ENCODE measurements at places on chromosomes 11 and 22.

DNA sequence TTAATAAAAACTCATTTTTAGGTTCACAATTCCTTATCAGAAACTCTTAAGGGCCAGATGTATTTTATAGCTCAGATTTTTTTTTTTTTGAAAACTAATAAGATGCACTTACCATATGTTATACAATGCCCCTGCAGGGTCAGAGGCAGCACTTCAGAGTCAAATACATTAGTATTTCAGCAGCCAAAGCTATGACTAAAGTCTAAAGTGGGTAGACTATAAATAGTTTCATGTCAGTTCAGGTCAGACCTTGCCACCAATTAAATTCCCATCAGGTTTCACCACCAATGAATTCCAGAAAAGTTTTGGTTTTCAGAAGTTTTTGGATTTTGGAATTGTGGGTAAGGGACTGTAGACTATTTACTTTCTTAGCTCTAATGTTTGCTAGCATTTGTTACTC lies 75.9 kb downstream of the FAM83F start:
- DNase-seq = no peak

DNA sequence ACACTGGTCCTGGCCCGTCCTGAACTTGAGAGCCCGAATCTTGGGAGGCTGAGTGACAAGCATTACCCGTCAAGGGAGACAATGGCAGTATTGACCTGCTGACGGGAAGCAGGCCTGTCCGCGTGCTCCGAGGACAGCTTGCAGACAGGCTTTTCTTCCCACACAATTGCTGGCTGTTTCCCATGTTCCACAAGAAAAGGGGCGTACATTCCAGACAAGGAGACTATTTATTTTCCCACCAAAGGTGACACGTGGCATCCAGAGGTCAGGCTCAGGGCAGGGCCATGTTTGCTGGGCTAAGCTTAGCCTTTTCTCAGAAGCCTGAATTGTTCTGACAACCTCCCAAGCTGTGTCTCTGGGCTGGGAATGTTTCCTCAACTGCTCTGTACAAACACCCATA lies 86.9 kb upstream of the SPON1 start:
- no peak for DNase-seq

GRCh38 chr22:36395055-36395849 lies 7.5 kb upstream of the MYH9 start:
- no peak for DNase-seq

GRCh38 chr11:118634431-118635236 lies 27.2 kb downstream of the PHLDB1 start:
- no peak for DNase-seq

- no peak for DNase-seq
These were observed 1.4 kb downstream of the PRR5 start for GRCh38 chr22:44703255-44703870.

DNA sequence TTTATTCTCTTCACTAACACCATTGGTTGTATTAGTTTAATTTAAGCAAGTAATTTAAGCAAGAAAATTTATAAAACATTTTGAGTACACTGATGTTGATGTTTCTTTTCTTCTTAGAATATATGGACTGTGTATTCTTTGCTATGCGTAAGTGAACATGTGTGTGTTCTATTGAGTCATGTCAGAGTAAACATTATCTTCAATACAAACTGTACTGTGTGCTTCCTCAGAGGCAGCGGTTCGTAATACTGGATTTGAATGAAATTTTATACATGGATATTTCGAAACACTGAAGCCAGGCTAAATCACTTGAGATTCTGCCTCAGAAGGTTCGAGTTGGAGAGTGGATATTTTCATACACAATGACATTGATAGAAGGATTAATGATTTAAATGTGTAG lies 452.6 kb downstream of the LUZP2 start:
- DNase-seq = no peak

DNA sequence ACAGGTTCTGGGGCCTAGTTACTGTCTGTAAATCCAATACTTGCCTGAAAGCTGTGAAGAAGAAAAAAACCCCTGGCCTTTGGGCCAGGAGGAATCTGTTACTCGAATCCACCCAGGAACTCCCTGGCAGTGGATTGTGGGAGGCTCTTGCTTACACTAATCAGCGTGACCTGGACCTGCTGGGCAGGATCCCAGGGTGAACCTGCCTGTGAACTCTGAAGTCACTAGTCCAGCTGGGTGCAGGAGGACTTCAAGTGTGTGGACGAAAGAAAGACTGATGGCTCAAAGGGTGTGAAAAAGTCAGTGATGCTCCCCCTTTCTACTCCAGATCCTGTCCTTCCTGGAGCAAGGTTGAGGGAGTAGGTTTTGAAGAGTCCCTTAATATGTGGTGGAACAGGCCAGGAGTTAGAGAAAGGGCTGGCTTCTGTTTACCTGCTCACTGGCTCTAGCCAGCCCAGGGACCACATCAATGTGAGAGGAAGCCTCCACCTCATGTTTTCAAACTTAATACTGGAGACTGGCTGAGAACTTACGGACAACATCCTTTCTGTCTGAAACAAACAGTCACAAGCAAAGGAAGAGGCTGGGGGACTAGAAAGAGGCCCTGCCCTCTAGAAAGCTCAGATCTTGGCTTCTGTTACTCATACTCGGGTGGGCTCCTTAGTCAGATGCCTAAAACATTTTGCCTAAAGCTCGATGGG lies 13.5 kb downstream of the PIK3IP1 start:
- no peak for DNase-seq

- DNase-seq = no peak
These were observed 13.5 kb downstream of the KCNQ1 start for GRCh38 chr11:2458321-2458720.

GRCh38 chr22:49601614-49602321 lies 225.9 kb downstream of the BRD1 start:
- no peak for DNase-seq

GRCh38 chr11:86303257-86303656 lies 1.2 kb downstream of the HIKESHI start:
- no peak for DNase-seq

DNA sequence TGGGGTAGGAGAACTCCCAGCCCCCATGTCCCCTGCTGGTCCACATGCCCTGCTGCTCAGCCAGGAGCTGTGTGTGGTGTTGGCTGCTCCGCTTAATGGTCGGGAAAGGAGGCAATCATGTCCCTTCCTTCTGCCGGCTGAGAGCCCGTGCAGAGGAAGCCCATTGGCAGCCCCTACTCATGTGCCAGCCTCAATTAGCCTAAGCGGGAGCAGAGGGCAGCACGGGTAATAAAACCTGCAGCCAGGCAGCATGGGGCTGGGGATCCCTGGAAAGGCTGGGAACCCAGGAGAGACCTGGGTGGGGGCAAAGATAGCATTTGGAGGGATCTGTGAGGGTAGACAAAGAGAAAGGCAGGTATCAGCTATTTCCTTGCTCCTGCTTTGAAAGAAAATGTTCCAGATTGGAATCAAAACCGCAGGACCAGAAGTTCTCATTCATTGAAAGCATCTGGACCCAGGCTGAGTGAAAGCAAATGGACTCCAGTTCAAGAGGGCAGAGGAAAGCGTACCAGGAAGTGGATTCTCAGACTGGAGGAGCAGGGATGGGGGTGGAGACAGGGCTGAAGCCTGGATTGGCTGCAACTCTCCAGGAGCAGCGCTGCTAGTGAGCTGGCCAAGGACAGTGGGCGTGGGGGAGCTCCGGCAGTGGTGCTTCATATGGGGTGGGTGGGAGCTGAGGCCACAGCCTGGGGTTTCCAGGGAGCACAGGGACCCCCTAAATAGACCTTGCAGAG lies 103.4 kb upstream of the NECTIN1 start:
- no peak for DNase-seq

DNA sequence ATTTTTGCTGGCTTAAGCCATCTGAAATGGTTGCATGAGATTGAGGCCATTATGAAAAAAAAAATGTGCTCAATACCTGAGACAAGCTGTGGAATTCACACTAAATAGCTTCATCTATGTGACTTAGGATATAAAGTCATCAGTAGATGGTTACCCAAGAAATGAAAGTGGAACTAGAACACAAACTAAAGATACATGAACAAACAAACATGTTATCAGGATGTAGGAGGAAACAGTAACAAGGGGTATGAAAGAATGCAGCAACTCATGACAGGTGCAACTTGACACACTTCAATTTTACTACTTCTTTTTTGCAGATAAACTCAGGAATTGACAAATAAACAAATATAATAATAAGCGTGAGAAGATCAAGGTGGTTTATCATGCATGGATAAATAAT lies 155.0 kb downstream of the WT1 start:
- DNase-seq = no peak

DNA sequence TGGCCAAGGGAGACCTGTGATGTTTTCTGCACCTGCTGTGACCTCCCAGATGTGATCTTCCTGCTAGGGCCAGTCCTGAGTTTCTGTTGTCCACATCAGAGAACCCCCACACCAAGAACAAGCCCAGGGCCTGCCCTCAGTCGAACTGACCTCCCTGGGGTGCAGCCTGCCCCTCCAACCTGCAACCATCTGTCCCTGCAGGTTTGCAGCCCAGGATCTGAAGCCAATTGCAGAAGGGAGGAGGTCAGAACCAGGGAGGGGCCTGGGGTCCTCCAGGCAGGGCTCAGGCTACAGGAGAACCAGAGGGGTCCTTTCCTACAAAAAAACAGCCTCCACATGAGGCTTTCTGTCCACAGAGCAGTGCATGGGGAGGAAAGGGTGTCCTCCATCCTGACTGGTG lies 807 bp downstream of the TRIM3 start:
- no peak for DNase-seq

- DNase-seq = no peak
These were observed 81.7 kb downstream of the ARHGAP8 start for GRCh38 chr22:44834065-44834464.
